GM23338 (cell line): ENCODE measurements at places on chromosomes 4 and X.

DNA sequence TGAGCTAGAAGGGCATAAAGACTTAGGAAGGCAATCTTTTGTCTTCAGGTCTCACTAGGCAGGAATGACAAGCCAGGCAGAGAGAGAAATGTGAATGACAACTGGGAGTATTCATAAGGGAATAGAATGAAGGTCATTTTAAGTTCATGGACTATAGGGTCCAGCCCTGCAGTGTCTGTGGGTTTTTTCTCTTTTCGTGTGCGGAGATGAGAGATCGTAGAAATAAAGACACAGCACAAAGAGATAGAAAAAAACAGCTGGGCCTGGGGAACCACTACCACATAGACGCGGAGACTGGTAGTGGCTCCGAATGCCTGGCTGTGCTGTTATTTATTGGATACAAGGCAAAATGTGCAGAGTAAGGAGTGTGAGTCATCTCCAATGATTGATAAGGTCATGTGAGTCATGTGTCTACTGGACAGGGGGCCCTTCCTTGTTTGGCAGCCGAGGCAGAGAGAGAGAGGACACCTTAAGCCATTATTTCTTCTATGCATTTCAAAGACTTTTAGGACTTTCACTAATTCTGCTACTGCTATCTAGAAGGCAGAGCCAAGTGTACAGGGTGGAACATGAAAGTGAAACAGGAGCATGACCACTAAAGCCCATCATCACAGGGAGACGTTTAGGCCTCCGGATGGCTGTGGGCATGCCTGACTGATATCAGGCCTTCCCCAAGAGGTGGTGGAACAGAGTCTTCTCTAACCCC, 921.8 kb upstream of the PCDH10 start:
- DNase-seq, result no peak

DNA sequence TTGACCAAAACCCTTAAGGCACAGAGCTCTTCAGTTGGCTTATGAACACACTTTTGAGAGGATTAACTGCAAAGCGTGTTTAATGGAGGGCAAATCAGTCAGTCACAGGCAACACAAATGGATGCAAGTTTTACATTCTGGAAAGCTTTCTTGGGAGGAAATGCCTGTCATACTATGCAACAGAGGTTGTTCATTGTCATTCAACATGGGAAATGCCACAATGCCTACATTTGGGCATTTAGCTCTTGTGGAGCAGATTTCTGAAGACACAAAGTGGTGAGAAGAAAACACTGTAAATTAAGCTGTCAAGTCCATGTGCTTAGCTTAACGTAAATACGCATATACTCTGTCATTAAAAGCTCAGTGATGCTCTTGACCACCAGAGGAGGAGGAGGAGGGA, 41.1 kb downstream of the CBLL2 start:
- DNase-seq, result peak; percentile 37

DNA sequence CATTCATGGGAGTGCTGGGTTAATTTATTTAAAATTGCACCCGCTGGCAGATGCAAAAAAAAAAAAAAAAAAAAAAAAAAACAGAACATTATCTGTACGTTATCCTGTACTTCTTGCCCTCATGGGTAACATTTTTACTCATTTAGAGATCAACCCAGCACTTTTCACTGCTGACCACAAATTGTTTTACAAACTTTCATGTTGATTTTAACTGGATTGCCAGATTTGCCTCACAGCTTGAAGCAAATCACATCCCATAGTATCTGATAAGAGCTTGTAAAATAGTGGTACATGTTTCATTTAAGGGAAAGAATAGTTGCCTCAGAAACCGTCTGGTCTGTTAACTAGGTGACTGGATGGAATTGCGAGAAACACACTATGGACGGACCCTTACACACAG, 640.8 kb downstream of the TRIML1 start:
- no peak for DNase-seq

DNA sequence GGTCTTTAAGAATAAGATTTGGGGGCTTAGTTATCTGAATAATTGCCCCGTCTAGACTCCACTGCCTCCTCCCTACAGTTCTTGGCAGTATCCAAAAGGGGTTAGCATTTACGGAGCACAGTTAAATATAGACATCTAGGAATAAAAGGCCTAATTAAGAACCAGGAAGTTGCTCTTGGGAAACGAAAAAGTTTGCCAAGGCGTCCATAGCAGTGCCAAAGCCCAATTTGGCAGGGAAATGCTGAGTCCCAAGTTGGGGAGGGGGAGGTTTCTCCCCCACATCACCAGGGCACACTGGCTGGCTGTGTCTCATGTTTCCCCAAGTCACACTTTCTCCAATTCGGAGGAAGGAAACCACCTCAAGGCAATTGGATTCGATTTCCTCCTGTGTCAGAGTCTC, 338.7 kb downstream of the FBXW7 start:
- DNase-seq, result no peak

- DNase-seq, result no peak
Measured at GRCh38 chr4:58453956-58454355, 1343.8 kb upstream of the IGFBP7 start.

- DNase-seq, result no peak
Measured at GRCh38 chr4:129145222-129145730, 49.3 kb downstream of the C4orf33 start.

GRCh38 chrX:100654261-100654660, 10.3 kb downstream of the SRPX2 start:
- peak; percentile 60 for DNase-seq

- no peak for DNase-seq
Measured at GRCh38 chr4:158316264-158316663, 106.0 kb downstream of the TMEM144 start.

GRCh38 chr4:187711586-187711985, 284.0 kb upstream of the ZFP42 start:
- DNase-seq, result no peak

GRCh38 chr4:177393236-177393635, 49.0 kb downstream of the AGA start:
- no peak for DNase-seq

- peak; percentile 72 for DNase-seq
Measured at GRCh38 chr4:7186031-7186430, 6.3 kb upstream of the SORCS2 start.

DNA sequence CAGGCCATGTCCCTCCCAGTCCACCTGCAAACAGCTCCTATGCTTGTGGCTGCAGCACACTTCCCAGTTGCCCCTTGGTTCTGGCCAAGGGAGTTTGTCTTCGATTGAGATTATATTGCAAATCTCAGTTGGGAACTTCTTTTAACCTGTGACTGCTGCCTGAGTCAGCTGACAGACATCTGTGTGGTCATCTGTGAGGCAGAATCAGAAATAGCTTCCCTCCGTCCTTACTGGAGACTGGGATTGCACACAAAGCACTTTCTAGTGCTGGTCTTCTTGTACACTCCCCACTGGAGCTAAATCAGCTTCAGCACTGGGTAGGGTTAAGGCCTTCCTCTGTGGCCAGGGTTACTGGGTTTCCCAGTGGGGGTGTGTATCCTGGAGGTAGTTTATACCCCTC, 34.3 kb downstream of the ZNF330 start:
- no peak for DNase-seq

- DNase-seq, result peak; percentile 86
Measured at GRCh38 chrX:123859409-123859845, 426 bp upstream of the XIAP start.

DNA sequence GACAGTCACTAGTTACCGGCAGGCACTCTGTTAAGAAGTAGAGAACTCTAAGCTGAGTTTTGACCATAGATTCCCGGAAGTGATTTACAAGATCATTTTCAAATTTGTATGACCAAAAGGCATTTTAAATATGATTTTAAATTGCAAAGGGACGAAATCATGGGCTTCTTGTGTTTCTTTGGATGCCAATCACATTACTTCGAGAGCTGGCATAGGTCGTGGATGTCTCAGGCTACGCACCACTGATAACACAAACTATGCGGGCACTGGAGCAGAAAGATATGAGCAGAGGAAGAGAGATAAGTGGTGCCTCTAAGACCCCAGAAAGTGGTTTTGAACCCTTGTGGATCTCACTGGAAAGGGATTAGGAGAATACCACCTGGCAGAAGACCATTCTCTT, 294.2 kb upstream of the FTHL17 start:
- no peak for DNase-seq

DNA sequence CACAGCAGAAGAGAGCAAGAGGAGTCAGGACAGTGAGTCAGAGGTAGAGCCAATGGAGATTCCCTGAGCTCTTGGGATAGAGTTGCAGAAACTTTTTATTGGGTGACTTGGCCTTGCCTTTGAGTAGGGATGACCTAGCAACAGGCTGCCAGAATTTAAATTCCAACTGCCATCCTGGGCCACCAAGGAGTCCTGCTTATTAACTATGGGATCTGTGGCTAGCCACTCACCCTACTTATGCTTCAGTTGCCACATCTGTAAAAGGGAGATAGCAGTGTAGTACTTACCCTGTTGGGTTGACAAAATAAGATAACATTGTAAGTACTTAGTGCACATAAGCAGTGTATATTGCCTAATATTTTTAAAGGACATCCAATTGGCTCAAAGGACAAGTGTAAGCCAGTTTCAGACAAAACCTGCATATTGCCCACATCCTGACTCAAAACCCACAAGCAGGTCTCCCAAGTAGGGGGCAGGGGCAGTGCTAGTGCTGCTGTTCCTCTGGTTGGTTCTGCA, 43.5 kb upstream of the TMEM164 start:
- no peak for DNase-seq

DNA sequence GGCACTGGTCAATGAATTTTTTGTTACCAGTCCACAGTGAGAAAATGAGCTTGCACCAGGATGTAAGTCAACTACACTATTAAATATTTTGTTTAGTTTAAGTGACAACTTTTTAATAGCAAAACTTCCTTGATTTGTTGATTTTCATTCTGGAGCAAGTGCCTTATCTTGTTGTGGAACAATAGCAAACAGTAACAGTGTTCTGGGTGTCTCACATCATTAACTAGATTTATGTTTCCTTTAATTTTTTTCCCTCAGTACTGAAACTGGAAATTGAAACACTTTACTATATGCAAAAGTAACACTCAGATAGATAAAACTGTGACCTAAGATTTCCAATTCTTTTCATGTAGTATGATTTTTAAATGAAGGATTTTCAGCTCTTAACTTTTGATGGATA, 80.1 kb downstream of the GALNT7 start:
- no peak for DNase-seq

DNA sequence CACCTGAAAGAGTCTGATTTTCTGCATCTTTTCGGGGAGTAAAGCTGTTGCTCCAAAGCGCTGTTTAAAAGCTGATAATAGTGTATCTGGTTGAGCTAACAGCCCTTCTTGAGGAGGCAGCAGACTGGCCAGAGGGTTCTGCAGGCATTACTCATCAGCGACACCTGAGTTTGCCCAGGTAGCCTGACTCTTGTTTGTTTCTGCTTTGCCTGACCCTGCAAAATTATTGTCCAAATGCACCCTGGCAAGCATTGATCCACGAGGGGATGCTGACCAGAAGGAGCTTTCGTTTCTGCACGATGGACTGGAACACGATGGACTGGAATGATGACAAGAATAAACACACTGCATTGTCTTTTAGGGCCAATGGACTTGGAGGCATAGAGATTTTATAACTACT, 6.2 kb downstream of the CD99 start:
- no peak for DNase-seq

GRCh38 chrX:40476958-40477357, 103.8 kb upstream of the ATP6AP2 start:
- no peak for DNase-seq

DNA sequence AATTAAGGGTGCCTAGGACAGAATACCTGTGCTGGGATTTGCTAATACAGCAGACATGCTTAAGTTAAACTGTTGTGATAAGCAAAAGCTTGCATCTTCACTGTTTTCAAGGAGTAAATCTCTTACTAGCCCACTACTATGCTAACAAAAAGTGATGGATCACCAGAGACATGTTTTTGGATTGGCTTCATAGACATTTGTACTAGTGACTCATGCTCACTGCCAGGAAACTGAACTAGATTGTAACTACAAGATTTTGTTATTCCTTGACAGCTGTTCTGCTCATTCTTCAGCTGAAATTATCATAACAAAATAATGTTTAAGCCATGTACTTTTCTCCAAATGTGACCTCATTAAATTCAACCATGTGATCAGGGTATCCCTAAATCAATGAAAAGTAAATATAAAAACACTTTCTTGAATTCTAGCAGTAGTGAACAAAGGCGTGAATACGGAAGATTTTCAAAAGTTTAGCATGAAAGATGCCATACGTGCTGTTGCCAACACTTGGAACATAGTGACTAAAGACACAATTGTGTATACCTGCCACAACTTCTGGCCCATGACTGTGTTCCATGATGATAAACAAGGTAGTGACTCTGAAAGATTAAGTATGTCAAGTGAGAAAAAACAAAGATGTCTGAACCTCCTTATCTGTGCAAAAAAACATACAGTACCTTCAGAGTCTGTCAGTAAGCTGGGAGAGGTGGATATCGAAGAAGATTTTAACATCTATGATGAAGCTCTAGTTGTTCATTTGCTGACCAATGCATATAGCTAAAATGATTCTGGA, 154.0 kb downstream of the BTC start:
- DNase-seq, result no peak

DNA sequence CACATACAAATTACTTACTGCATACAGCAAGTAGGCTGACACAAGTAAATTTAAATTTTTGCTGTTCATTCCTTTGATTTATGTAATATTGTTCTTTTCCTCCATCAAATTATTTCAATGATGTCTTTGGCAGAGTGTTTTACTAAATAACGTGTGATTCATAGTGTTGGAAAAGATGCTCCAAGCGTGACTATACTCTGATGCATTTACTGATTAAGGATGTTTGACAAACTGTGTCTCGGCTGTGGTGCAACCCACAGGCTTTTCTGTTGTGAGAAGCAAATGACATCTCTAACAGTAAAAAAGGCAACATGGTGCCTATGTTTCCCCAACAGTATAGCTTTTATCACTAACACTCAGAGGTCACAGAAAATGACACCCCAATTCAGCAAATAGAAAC, 540.9 kb downstream of the PPP4R3C start:
- DNase-seq, result no peak

- no peak for DNase-seq
Measured at GRCh38 chr4:60953826-60954225, 246.3 kb upstream of the ADGRL3 start.

- DNase-seq, result peak; percentile 82
Measured at GRCh38 chrX:129115104-129115503, 408.2 kb downstream of the SMARCA1 start.

GRCh38 chr4:111435986-111436744, 709.1 kb upstream of the FAM241A start:
- DNase-seq, result no peak

DNA sequence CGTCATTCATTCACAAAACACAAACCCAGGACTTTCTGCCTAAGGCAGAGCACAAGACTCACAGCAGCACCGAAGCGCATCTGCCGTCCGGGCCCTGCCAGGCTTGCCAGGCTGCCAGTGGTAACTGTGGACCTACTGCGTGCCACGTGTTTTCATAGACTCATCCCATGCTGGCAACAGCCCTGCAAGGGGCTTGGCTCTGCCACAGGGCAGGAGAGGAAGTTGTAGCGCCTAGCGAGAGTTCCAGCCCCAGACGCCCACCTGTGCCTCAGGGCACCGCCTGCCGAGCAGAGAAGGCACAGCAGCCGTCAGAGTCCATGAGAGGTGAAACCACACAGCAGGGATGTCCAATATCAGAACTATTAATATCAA, 18.9 kb upstream of the MRFAP1 start:
- no peak for DNase-seq

GRCh38 chrX:109936598-109936997, 66.3 kb upstream of the TMEM164 start:
- no peak for DNase-seq

- no peak for DNase-seq
Measured at GRCh38 chr4:179165000-179165738, 1722.9 kb upstream of the AGA start.

- no peak for DNase-seq
Measured at GRCh38 chrX:129781134-129781672, 1.5 kb downstream of the SASH3 start.

- DNase-seq, result no peak
Measured at GRCh38 chr4:3297066-3297859, 4.4 kb downstream of the RGS12 start.
